ENCODE measurements at places on chromosomes 12 and 14.

- peak; percentile 100 for DNase-seq
Measured at GRCh38 chr12:56359851-56360767, at the start of gene STAT2. STAT2 (minus strand) TSS chr12:56360107; CDS start chr12:56356571, 3,536 bp downstream.

- DNase-seq: no peak
Measured at GRCh38 chr14:74239848-74240793, 872 bp downstream of the VSX2 start.

- DNase-seq: peak; percentile 40
Measured at GRCh38 chr12:67161322-67161918, 107.7 kb upstream of the CAND1 start.

GRCh38 chr12:87171356-87171755 is 857.8 kb downstream of the C12orf50 start:
- DNase-seq: no peak

GRCh38 chr12:47317175-47317915 is 237.6 kb upstream of the AMIGO2 start:
- DNase-seq: peak; percentile 27

- no peak for DNase-seq
Measured at GRCh38 chr12:116600959-116601918, 42.1 kb downstream of the MAP1LC3B2 start.

DNA sequence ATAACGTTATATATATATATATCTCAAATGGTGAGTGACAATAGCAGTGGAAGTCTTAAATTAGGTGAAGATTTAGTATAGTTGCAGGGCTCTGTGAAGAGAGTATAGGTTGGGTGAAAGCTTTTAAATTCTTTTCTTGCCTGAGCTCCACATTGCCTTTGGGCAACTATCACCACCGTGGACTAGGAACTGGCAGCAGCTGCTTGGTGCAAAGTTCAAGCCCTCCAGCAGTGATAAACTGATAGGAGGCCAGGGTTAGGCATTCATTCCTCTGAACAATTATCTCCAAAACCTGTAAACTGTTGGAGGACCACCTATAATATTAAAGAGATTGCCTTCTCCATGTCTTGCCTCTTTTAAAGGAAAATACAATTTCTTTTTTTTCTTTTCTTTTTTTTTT is 91.2 kb upstream of the ATXN7L3B start:
- no peak for DNase-seq

DNA sequence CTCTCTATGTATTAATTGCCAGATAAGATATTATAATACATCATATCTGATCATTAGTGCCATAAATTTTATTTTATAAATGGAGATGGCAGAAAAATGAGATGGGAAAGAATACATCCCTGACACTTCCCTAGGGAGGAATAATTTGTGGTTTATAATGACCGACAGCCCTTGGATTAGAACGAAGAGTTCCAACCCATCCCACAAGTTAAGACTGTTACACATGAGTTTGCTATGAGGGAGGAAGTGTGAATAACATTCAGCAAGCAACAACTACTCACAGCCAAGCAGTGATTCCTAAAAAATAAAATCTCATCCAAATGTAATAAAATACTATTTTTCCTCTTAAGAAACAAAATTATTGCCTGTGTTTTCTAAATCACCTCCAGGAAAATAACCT is 299.0 kb downstream of the CCDC91 start:
- no peak for DNase-seq

GRCh38 chr12:55041345-55042055 is 21.7 kb downstream of the NEUROD4 start:
- no peak for DNase-seq

DNA sequence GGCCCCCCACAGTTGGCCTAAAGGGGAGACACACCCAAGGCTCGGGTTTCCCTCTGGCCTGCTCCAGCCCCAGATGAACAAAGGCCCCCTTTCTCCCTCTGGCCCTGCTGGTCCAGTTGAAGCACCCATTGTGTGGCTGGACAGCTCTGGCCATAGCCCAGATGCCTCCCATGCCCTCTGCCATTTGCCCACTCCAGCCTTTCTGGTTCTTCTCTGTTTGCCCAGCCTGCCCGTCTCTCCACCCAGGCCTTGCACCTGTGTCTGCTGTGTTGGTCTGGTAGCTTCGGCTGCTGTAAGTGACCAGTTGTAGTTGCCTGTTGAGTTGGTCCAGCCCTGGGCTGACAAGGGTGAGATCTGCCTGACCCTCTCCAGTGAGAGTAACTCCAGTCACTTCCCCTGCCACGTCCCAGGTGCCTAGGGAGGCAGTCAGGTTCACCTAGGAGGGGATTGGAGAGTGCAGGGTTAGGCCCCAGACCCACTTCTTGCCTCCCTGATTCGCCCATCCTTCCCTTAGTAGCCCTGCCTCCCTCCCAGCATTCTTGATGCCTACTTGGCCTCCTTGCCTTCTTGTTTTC is 3.0 kb downstream of the B4GALNT1 start:
- DNase-seq: no peak

All from CD4-positive, alpha-beta T cell (primary cell).